ENCODE measurements at places on chromosomes 12 and 14.

- peak; percentile 91 for DNase-seq
Measured at GRCh38 chr12:6869049-6870021, 2.0 kb downstream of the TPI1 start.

DNA sequence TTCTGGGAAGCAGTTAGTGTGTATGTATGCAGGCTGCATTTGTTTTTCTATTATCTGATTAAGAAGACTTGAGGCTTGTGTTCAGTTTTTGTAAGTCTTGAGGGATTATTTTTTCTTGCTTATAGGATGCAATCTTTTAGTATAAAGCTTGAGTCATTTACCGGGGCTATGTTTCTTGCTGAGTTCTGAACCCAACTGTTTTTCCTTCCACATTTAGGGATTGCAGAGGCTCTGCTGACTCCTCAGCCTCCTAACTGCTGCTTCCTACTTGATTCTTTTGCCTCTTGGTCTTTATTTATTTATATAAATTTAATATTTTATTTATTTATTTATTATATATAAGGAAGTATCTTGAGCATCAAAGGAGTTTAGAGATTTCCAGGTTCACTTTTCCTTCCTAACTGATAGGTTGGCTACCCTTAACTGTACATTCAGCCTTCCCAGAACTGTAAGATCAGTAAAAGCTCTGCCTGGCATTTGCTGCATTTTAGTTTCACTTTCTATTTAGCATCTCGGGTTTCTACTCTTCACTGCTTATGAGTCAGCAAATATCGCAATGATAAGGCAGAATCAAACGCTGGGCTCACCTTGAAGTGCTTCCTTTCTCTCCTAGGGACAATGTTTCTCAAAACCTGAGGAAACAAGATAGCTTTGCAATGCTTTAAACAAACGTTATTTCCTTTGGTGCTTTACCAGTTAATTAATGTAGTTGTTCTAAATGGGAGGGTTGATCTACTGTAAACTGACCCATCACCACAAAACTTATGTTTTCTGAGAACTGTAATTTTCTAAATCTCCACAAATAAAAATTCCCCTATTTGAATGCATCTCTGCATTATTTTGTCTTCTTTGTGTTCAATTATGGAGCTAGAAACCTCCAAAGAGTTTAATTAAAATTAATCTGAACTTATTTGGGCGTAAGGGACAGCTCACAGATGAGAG is 1183.7 kb upstream of the TMEM132C start:
- peak; percentile 11 for DNase-seq

- DNase-seq = no peak
Measured at GRCh38 chr12:71636704-71637115, 26.9 kb downstream of the ZFC3H1 start.

- DNase-seq = no peak
Measured at GRCh38 chr12:25459541-25459951, 93.5 kb downstream of the LMNTD1 start.

DNA sequence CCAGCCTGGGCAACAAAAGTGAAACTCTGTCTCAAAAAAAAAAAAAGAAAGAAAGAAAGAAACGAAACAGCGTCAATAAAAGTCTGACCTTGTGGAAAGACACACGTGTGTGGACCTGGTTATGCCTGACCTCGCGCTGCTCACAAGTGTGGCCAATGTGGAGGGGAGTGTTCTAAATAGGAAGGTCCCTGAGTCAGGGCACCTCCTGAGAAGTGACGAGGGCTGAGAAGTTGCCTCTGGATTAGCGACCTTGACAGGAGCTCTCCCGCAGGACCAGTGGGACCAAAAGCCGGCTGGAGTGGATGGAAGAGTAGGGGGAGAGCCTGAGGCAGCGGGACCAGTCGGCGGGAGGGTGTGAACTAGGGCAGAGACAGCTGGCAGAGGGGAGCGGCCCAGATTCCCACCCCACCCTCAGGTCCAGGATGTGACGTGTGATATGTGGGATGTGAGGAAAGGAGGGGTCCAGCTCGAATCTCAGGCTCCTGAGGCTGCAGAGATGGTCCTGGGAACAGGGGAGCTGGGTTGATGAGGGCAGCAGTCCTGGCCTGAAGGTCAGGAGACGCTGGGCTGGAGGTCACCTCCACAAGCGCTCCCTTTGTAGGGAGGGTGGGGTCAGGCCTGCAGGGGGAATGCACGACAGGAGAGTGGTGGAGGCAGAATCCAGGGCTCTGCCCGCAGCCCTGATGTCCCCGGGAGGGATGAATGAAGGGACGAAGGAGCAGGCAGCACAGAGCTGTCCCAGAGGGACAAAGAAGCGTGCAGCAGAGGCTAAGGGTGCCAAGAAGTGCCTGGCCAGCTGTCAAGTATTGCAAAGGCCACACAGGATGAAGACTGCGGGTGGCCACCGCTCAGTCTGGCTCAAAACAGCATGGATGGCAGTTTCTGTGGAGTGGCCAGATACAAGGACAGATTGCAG is 24.8 kb upstream of the GPR68 start:
- no peak for DNase-seq
